Naive thymus-derived CD4-positive, alpha-beta T cell (primary cell): ENCODE measurements at places on chromosomes 7 and 10.

DNA sequence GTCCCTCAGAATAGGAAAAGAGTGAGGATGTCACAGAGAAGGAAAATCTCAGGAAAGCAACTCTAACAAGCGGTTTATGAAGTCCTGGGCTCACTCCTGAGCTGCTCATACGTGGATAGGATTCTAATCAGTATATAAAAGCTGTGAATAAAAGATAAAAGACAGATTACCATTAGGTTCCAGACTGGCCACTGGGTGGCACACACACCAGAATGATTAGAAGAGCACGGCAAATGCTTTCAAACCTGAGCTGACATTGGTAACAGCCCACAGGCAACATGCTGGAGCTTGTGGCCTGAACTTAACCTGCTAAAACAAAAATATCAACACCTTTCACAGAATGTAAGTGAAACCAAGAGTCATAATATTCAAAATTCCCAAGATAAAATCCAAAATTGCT is 370.8 kb downstream of the GRID1 start:
- H3K36me3 ChIP-seq = no peaks in the 10 kb centered on the region
- H3K4me1 ChIP-seq = no peaks in the 10 kb centered on the region
- H3K27me3 ChIP-seq = no peaks in the 10 kb centered on the region
- no peak overlapping the region for H3K4me3 ChIP-seq
- no peak overlapping the region for H3K27ac ChIP-seq

GRCh38 chr7:130262448-130262847 is 4.2 kb upstream of the CPA2 start:
- H3K4me1 ChIP-seq = no peaks in the 10 kb centered on the region
- no peaks in the 10 kb centered on the region for H3K36me3 ChIP-seq
- H3K27ac ChIP-seq = no peak overlapping the region
- H3K27me3 ChIP-seq = no peaks in the 10 kb centered on the region
- no peak overlapping the region for H3K4me3 ChIP-seq

DNA sequence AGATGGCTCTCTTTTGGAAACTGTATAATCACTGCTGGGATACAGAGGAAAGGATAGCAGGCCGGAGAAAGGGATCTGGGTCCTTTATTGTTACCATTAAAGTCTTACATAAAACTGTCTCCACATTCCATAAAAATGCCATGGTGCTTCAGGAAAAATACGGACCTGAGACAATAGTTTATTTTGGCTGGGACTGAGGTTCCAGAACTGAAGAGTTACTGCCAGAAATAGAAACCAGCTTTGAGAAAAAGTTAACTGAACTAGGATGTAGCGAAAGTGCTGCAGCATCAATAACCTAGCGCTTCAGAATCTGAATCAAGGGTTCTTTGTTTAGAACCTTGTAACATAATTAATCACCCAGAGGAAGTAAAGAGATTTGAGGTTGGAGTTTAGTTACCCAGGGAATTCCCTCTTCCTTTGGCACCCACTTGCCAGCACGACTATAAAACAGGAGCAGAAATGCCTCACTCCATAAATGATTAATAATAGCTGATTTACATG is 38.0 kb downstream of the MEOX2 start:
- no peaks in the 10 kb centered on the region for H3K27me3 ChIP-seq
- DNase-seq = no peak
- H3K36me3 ChIP-seq = no peaks in the 10 kb centered on the region
- no peak overlapping the region for H3K4me3 ChIP-seq
- H3K4me1 ChIP-seq = no peaks in the 10 kb centered on the region

DNA sequence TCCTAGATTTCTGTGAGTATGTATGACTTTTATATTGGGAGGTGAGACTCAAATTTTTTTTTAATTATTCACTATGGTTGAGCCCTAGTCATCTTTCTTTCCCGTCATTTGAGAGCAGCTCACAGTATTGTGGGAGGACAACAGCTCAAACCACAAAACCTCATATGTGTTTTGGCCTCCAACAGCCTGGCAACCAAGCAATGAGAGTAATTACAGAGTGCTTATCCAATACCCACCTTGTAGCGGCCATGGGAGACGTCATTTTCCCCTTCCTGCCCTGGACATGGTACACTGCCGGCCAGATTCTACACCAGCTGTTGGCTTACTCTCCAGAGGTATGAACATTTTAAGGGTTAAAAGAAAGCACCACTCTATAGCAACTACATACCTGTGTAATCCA is 49.1 kb downstream of the DOCK4 start:
- no peaks in the 10 kb centered on the region for H3K4me1 ChIP-seq
- DNase-seq = no peak
- H3K36me3 ChIP-seq = no peaks in the 10 kb centered on the region
- H3K27ac ChIP-seq = no peak overlapping the region
- no peaks in the 10 kb centered on the region for H3K27me3 ChIP-seq

GRCh38 chr7:151626422-151627115 is 106.9 kb upstream of the RHEB start:
- H3K27ac ChIP-seq = no peak overlapping the region
- H3K4me1 ChIP-seq = peaks cover 12% of the 10 kb centered on the region
- H3K36me3 ChIP-seq = no peaks in the 10 kb centered on the region
- H3K4me3 ChIP-seq = no peak overlapping the region
- H3K27me3 ChIP-seq = no peaks in the 10 kb centered on the region

DNA sequence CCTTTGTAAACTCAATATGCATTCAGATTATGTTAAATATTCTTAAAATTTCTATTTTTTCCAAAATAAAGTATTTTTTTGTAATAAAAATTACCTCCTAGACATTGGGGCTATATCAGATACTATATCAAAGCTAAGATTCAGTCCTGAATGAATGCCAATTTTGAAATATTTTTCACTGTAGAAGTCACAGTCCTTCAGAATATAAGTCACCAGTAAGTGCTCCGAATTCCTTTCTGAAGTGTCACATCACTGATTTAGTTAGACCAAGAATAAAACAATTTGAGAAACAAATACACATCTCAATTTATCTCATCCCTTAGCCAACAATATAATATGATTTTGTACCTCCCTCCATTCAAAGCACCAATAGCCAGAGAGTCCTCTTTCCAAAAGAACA is 33.9 kb upstream of the GSAP start:
- H3K36me3 ChIP-seq = no peaks in the 10 kb centered on the region
- no peak for DNase-seq
- H3K27ac ChIP-seq = no peak overlapping the region
- H3K27me3 ChIP-seq = no peaks in the 10 kb centered on the region
- H3K4me1 ChIP-seq = no peaks in the 10 kb centered on the region

DNA sequence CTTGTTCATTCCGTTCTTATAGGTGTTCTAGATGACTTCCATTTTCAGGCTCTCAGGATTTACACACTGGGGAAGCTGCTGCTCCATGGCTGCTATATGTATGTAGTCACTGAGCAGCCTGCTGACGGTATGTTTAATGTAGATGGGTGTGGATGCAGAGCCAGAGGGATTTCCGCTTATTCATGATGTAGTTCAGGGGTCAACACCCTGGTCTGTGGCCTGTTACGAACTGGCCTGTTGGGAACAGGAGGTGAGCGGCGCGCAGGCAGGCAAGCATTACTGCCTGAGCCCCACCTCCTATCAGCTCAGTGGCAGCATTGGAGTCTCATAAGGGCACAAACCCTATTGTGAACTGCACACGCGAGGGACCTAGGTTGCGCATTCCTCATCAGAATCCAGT is 33.9 kb downstream of the DNAJB6 start:
- no peak overlapping the region for H3K27ac ChIP-seq
- H3K36me3 ChIP-seq = peaks cover 38% of the 10 kb centered on the region
- no peak for DNase-seq
- no peaks in the 10 kb centered on the region for H3K4me1 ChIP-seq
- no peak overlapping the region for H3K4me3 ChIP-seq

DNA sequence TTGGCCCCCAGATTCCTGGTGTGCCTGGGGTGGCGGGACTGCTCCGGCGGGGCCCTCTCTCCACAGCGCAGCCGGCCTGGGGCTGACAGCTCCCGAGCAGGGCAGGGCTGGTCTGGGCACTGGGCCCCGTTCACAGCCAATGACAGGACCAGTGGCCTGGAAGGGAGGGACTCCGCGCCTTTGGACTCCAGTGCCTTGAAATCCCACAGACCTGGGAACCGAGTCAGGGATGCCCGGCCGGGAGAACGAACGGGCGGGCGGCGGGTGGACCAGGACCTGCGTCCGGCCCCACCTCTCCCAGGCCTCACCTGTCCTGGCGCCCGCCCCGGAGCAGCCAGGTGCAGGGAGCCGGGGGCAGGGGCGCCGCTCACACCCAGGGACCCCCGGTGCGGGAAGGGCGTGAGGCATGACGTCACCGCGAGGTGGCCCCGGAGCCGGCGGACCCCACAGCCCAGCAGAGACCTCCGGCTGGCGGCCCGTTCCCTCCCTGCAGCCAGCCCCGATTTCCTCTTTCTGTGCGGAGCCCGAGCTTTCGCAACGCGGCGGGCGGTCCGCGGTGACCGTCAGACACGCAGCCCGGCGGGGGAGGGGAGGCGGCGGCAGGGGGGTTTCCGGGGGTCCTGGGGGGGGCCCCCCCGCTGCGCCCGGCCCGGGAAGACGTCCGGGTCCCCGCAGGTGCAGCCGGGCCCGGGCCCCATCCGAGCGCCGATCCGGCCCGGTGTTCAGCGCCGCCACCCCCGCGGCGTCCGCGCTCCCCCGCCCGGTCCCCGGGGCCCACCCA is 743 bp downstream of the ADAP1 start:
- H3K27me3 ChIP-seq = no peaks in the 10 kb centered on the region
- H3K4me3 ChIP-seq = no peak overlapping the region
- no peaks in the 10 kb centered on the region for H3K36me3 ChIP-seq
- H3K4me1 ChIP-seq = no peaks in the 10 kb centered on the region
- no peak for DNase-seq

- H3K4me1 ChIP-seq = peaks cover 5% of the 10 kb centered on the region
- H3K27me3 ChIP-seq = no peaks in the 10 kb centered on the region
- no peak overlapping the region for H3K4me3 ChIP-seq
- no peak for DNase-seq
Measured at GRCh38 chr10:79127151-79127961, 58.6 kb downstream of the ZMIZ1 start.

GRCh38 chr7:112205343-112206237 is 609 bp downstream of the DOCK4 start:
- H3K36me3 ChIP-seq = no peaks in the 10 kb centered on the region
- DNase-seq = peak; percentile 18
- peak overlapping the region; percentile 54 for H3K27ac ChIP-seq
- peaks cover 15% of the 10 kb centered on the region for H3K27me3 ChIP-seq

GRCh38 chr7:74503943-74504342 is 50.2 kb downstream of the GTF2IRD1 start:
- no peak for DNase-seq
- no peak overlapping the region for H3K4me3 ChIP-seq
- H3K4me1 ChIP-seq = no peaks in the 10 kb centered on the region
- no peaks in the 10 kb centered on the region for H3K27me3 ChIP-seq
- H3K36me3 ChIP-seq = no peaks in the 10 kb centered on the region

GRCh38 chr10:97517778-97518300 is 19.1 kb downstream of the UBTD1 start:
- H3K27me3 ChIP-seq = no peaks in the 10 kb centered on the region
- H3K27ac ChIP-seq = no peak overlapping the region
- no peak for DNase-seq
- H3K36me3 ChIP-seq = no peaks in the 10 kb centered on the region
- H3K4me3 ChIP-seq = no peak overlapping the region

- H3K4me1 ChIP-seq = no peaks in the 10 kb centered on the region
- no peaks in the 10 kb centered on the region for H3K27me3 ChIP-seq
- DNase-seq = no peak
Measured at GRCh38 chr7:86942081-86942480, 117.4 kb downstream of the ELAPOR2 start.

DNA sequence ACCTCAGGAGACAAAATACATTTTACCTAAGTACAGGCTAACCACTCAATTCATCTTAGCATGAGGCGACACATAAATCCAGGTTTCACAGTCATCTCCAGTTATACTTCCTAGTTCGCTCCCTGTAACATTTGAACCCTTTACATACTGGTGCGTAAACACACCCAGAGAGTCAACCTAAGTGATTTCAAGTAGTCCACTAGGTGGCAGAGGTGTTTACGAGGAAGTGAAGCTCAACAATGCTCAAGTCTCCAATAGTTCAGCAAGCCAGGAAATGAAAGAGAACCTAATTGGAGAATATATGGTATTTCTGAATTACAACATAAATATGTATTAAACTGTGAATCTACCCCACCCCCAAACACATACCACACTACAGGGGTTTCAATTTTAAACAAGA is 76.3 kb upstream of the ABCB5 start:
- no peak overlapping the region for H3K27ac ChIP-seq
- no peaks in the 10 kb centered on the region for H3K4me1 ChIP-seq

GRCh38 chr10:131076356-131076755 is 235.2 kb downstream of the TCERG1L start:
- H3K36me3 ChIP-seq = no peaks in the 10 kb centered on the region
- H3K4me3 ChIP-seq = no peak overlapping the region
- H3K27me3 ChIP-seq = no peaks in the 10 kb centered on the region
- no peak for DNase-seq
- no peak overlapping the region for H3K27ac ChIP-seq

GRCh38 chr10:79047875-79048638 is 20.7 kb upstream of the ZMIZ1 start:
- H3K4me1 ChIP-seq = peaks cover 18% of the 10 kb centered on the region
- H3K36me3 ChIP-seq = no peaks in the 10 kb centered on the region
- DNase-seq = peak; percentile 79

DNA sequence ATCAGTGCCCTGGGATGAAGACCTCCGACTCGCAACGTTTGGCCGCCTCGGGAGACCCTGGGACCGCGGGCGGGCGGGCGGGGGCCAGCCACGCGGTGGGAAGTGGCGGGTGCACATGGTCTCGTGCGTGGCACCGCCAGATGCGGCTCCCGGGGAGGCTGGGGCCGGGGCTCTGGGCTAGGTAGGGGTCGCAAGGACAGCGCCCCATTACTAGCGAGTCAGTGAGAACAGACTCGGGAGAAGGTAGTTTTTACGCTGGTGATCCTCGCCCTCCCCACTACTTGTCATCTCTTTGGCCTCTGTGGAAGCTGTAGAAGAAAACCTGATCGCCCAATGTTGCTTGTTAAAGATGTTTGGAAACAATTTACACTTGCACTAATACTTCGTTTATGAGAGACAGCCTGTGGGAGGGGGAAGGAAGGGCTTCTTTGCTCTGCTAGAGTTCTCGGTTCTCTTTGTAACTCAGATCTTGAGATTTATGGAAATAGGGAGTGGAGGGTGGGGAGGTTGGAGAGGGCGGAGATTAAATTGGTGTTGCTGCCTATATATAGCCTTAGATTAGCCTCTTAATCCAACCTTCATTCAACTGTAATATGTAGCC is 591 bp downstream of the BZW2 start:
- no peak for DNase-seq
- no peaks in the 10 kb centered on the region for H3K36me3 ChIP-seq
- H3K4me1 ChIP-seq = peaks cover 30% of the 10 kb centered on the region
- peak overlapping the region; percentile 87 for H3K4me3 ChIP-seq
- no peaks in the 10 kb centered on the region for H3K27me3 ChIP-seq

DNA sequence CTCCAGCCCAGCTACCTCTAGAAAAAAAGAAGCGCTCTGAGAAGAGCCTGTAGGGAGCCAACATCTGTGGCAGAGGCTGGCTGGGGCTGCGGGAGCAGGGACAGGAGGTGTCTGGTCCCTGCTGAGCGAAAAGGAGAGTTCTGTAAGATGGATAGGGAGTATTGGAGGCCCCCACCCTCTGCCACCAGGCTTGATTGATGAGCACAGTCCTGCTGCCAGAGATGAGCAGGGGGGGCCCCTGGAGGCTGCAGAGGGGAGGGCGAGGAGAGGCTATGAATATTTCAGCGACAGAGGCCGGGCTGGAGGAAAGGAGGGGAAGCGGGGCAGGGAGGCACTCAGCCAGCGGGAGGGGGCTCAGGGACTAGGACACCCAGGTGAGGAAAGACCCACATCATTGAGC is 44.5 kb upstream of the HSPB1 start:
- H3K4me3 ChIP-seq = no peak overlapping the region
- no peak for DNase-seq
- no peaks in the 10 kb centered on the region for H3K36me3 ChIP-seq
- H3K27ac ChIP-seq = no peak overlapping the region
- H3K4me1 ChIP-seq = no peaks in the 10 kb centered on the region
